ENCODE measurements at places on chromosomes 6 and 20.

- DNase-seq: no peak
Observed at GRCh38 chr6:3321042-3321441, 62.3 kb downstream of the PSMG4 start.

DNA sequence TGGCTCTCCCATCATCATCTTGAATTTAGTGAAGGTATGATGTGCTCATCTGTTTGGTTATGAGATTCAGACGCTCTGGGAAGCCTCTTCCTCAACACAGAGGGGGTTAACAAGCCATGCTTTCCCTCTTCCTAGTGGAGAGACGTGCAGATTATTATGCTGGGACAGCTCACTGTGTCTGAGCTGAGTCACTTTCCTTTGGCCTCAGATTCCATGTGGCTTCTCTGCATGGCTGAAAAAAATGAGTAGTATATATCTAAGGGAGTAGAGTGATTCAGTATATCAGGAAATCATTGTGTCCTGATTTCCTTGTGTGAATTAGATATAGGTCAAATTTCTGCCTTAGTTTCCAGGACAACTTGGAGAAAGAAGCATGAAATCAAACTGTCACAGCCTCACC, 52.6 kb downstream of the FIG4 start:
- DNase-seq: no peak

- DNase-seq: no peak
Observed at GRCh38 chr6:138410972-138411880, 7.2 kb downstream of the HEBP2 start.

DNA sequence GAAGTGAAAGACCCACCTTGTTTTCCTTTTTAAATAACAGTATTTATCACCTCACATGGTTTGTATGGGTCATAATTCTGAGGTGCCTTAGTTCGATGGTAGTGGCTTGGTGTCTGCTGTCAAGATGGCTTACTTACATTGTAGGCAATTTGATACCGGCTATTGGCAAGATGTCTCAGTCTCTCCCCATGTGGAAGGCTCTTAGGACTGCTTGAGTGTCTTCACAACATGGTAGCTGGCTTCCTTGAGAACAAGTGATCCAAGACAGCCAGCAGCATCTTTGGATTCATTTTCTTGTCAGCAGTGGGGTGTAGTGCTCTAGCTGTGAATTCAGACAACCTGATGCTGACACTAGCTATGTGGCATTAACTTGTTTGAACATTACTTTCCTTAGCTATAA, 70.1 kb downstream of the CBFA2T2 start:
- no peak for DNase-seq

GRCh38 chr6:161410736-161411135, 136.9 kb upstream of the AGPAT4 start:
- DNase-seq: no peak

GRCh38 chr6:169589293-169589692, 112.5 kb downstream of the WDR27 start:
- peak; percentile 15 for DNase-seq

DNA sequence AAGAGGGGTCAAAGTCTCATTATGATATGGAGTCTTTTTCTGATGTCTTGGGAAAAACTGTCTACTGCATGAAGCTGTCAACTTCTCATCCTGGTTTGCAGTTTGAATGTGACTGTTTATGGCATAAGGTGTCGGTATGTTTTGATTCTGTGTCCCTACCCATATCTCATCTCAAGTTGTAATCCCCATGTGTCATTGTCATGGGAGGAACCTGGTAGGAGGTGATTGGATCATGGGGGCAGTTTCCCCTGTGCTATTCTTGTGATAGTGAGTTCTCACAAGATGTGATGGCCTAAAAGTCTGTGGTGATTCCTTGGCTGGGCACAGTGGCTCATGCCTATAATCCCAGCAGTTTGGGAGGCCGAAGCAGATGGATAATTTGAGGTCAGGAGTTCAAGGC, 47.6 kb downstream of the MRAP2 start:
- DNase-seq: no peak
